CD4-positive, alpha-beta memory T cell (primary cell): ENCODE measurements at places on chromosomes 3 and 15. TPM values are rescaled to one million over a fixed set of nuclear protein-coding genes. Genes with fewer than 3 reads are reported as not detected.

GRCh38 chr15:101441696-101442095 is 47.8 kb downstream of the PCSK6 start:
- no peaks in the 10 kb centered on the region for H3K27me3 ChIP-seq
- H3K4me3 ChIP-seq, result no peak overlapping the region
- no peak for DNase-seq
- H3K36me3 ChIP-seq, result no peaks in the 10 kb centered on the region

NME9 gene
- 1.4 TPM for total RNA-seq

CCDC80 gene
- not detected for total RNA-seq

CCDC13 gene
- 0.72 TPM for total RNA-seq

- no peaks in the 10 kb centered on the region for H3K4me1 ChIP-seq
- no peak for DNase-seq
- H3K27ac ChIP-seq, result no peak overlapping the region
These were observed 322.6 kb upstream of the FRG2C start for GRCh38 chr3:75341324-75342067.

- H3K27ac ChIP-seq, result no peak overlapping the region
- H3K36me3 ChIP-seq, result no peaks in the 10 kb centered on the region
- no peaks in the 10 kb centered on the region for H3K27me3 ChIP-seq
- H3K4me1 ChIP-seq, result no peaks in the 10 kb centered on the region
- no peak overlapping the region for H3K4me3 ChIP-seq
- no peak for DNase-seq
These were observed 51.0 kb downstream of the NFKBIZ start for GRCh38 chr3:101900316-101900715.

- no peaks in the 10 kb centered on the region for H3K27me3 ChIP-seq
- peaks cover 53% of the 10 kb centered on the region for H3K36me3 ChIP-seq
- H3K27ac ChIP-seq, result no peak overlapping the region
- DNase-seq, result no peak
- no peak overlapping the region for H3K4me3 ChIP-seq
These were observed 3.3 kb downstream of the RPL35A start for GRCh38 chr3:197953325-197953724.

DNA sequence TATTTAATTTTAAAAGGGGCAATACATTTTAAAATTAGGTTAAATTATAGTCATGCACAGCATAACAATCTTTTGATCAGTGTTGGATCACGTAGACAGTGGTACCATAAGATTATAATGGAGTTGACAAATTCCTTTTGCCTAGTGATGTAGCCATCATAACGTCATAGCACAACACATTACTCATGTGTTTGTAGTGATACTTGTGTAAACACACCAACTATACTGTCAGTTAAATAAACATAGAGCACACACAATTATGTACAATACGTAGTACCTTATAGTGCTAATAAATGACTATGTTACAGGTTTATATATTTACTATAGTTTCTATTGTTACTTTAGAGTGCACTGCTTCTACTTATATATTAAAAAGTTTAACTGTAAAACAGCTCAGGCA is 31.2 kb downstream of the FOXB1 start:
- no peak overlapping the region for H3K27ac ChIP-seq
- no peak for DNase-seq
- H3K27me3 ChIP-seq, result no peaks in the 10 kb centered on the region
